Right renal cortex interstitium (tissue), 3 donors: ENCODE measurements at places on chromosomes 16 and 17. TPM values are rescaled to one million over a fixed set of nuclear protein-coding genes. Genes with fewer than 3 reads are reported as not detected.

Gene TBC1D3
- 3.5 TPM for polyA plus RNA-seq

Gene PMP22
- polyA plus RNA-seq = 66.2 TPM

Gene KRT15
- polyA plus RNA-seq = 1.3 TPM

DNA sequence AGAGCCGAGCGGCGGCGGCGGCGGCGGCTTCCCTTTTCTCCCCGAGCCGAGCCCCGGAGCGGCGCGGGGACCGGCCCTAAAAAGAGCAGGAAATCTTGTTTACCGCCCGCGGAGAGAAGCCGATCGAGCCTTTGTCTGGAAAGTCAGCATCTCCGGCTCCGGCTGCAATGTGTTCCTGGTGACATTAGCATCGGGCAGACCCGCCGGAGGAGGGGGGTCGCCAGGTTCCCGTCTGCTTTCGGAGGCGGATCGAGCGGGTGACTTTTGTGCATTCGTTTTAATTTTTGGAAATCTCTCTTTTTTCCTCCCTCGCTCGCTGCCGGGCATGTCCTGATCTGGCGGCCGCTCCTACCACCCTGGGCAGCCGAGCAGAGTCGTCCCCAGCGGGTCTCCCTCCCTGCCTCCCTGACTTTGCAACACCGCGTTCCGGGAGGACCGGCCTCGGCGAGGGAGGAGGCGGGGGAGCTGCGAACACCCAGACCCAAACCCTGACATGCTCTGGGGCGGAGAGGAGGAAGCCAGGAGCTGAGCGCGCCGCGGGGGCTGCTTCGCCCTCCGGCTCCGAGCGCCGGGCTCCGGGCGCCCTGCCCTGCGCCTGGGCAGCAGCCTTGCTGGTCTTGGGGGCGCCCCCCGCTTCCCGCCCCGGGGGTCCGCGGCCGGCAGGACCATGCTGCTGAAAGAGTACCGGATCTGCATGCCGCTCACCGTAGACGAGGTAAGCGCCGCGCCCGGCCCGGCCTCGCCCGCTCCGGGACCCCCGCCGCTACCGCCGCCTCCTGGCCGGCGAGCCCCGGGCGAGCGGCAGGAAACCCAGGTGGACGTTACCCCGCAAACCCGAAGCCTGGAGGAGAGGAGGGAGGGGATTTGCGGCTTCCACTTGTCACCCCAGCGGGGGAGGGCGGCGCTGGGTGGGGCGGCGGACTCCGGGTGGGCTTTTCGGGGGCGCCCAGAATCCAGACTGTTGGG is 690 bp downstream of the PITPNC1 start:
- DNase-seq = no peak

DNA sequence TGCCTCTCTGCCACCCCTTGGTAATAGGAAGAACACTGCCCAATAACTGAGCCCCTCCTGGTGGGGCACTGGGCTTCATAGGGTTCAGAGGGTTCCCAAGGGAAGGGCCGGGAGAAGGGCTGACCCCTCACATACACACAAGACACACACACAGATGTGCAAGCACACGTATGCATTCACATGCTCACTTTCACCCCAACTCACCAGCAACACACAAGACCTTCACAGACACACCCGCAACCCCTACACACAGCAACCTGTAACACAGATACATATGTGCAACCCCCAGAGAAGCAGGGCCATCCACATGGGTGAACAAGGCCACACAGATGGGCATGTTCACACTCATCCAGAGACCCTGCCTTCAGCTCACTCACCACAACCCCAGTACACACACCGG is 225.1 kb downstream of the ZNF423 start:
- DNase-seq = no peak

DNA sequence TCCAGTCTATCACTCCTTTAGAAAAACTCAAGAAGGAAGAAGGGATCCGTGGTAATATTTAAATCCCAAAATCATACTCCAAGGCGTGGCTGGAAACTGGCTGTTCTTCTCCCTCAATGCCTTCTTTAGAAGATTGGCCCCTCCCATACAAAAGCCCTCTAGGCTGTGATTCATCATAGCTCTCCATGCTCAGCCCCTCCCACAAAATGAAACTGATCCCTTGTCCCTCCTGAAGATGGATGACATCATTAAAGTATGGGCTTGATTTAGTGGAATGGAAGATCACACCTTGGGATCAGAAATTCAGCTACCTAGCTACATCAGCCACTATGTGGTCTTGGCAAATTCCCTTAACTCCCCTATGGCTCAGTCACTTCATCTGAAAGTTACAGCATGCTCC is 4.1 kb downstream of the GRIN2A start:
- no peak for DNase-seq

- no peak for DNase-seq
These were observed 25.3 kb upstream of the PRM1 start for GRCh38 chr16:11306381-11306780.

DNA sequence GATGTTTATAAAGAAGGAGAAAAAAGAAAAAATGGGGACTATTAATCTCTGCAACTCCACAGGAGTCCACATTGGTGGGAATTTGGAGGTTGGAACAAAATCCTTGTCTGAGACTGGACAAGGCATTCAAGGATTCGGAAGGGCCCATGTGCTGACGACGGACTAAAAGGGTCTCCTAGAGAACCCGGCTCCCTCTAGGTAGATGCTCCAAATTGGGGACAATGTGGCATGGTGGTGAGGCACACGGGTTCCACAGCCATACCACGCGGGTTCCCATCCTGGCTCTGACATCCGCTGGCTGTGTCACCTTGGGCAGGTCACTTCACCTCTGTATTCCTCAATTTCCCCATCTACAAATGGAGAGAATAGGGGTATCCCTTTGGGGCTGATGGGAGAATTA is 227.4 kb downstream of the C16orf78 start:
- no peak for DNase-seq

Gene PTGES3L
- 1.9 TPM for polyA plus RNA-seq

- DNase-seq = no peak
These were observed 19.7 kb downstream of the LUC7L3 start for GRCh38 chr17:50739098-50739497.

- DNase-seq = no peak
These were observed at the start of gene VAT1 for GRCh38 chr17:43021741-43022512. VAT1 (minus strand) TSS chr17:43022385; CDS start chr17:43022322, 63 bp downstream.
